ENCODE measurements at places on chromosomes 1 and 21.

- DNase-seq, result peak; percentile 58
Measured at GRCh38 chr1:41891199-41891896, 27.4 kb downstream of the HIVEP3 start.

GRCh38 chr1:52629325-52629643 is 3.7 kb upstream of the SHISAL2A start:
- DNase-seq, result no peak

- DNase-seq, result no peak
Measured at GRCh38 chr1:3120140-3120539, 51.1 kb downstream of the PRDM16 start.

- no peak for DNase-seq
Measured at GRCh38 chr1:41640141-41640751, 155.8 kb upstream of the EDN2 start.

DNA sequence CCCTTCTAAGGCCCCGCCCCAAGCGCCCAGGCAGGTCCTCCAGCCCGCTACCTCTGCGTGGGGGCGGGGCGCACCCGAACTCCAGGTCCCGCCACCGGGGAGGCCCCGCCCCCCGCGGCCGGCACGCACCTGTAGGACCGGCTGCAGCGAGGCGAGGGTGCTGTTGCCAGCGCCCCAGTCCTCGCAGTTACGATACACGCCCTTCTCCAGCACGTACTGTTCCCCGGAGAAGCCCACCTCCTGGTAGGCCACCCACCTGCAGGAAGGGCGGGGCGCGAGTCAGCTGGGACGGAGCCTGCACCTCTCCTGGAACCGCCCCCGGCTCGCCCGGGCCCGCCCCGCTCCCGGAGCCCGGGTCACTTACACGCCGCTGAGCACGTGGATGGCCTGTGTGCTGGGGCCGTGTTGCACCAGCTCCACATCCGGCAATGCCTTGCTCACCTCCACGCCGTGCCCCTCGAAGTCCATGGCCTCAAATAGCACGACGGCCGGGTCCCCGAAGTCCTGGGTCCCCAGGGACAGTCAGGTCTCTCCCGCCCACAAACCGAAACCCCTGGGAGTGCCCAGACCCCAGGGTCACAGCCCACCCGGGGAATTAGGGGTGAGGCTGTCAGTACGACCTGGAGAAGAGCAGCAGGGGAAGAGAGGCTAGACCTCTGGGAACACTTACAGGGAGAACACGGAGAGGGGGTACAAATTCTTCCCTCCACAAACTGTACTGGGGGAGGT is 17.3 kb downstream of the CRYBG2 start:
- DNase-seq, result peak; percentile 81

DNA sequence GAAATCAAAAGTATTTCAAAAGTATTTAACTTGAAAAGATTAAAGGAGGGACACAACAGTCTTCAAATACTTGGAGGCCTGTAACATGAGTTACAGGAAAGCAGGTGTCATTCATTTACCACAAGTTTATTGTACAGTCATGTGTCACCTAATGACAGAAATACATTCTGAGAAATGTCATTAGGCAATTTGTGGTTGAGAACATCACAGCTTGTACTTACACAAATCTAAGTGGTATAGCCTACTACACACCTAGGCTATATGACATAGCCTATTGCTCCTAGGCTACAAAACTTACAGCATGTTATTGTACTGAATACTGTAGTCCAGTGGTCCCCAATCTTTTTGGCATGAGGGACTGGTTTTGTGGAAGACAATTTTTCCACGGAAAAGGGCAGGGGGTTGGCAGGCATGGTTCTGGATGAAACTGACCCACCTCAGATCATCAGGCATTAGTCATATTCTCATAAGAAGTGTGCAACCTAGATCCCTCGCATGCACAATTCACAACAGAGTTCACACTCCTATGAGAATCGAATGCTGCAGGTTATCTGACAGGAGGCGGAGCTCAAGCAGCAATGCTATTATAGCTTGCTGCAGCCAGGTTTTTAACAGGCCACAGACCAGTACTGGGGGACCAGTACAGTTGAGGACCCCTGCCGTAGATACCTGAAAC is 25.0 kb upstream of the PHTF1 start:
- DNase-seq, result peak; percentile 19

DNA sequence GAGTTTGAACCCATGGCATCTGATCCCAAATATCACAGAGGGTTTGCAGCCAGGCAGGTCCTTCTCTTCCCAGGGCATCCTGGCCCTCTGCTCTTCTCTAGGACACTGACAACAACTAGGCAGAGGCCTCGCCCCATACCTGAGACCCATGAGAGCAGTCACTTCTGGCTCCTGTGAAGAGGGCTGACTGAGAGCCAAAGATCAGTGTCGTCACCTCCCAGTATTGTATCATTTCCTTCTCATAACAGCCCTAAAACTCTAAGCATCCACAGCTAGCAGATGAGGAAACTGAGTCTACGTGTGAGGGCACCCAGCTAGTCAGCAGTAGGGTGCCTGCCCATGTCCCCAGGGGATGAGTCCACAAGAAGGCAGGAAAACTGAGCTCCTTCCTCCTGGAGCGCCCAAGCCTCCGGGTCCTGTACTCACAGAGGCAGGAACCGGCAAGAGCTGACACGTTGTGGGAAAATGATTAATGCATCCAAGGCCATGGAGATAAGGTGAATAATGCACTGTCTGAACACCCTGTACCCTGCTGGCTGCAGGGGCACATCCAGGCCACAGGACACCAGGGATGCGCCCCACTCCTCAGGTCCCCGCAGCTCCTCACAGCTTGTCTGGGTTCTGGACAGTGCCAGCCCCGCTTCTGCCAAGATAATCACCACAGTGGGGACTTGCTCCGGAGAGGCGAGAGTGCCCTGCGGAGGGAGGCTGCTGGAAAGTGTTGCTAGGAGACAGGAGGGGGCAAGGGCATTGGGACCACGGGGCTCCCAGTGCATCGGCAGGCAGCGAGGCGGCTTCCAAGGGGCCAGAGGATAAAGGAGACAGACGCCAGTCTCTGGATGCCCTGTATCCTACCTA is 340.0 kb downstream of the NPHP4 start:
- DNase-seq, result no peak

DNA sequence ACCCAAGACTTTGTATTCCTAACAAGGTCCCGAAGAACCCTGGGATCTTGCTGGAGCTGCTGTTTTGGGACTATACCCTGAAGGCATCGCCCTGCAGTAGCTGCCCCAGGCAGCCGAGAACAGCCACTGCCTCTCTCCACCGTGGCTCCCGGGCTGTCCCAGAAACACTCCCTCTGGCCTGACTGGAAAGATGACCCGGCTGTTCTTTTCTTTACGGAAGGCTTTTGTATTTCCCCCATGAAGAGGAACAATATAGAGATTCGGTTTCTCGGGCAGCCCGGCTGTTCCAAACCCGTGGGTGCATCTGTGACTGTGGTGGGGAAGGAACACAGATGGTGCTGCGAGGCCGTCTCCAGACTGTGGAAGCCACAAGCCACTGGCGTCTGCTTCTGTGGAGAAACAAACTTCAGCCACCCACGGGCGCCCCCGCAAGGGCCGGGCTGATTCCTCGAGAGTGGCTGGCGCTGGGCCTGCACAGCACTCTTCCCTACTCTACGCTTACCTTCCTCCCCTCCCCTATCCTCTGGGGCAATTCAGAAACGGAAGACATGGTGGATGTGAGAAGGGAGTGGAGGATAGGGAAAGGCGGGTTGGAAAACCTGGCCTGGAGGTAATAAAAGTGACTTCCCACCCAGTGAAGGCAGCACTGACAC is 33.7 kb upstream of the VASH2 start:
- no peak for DNase-seq

DNA sequence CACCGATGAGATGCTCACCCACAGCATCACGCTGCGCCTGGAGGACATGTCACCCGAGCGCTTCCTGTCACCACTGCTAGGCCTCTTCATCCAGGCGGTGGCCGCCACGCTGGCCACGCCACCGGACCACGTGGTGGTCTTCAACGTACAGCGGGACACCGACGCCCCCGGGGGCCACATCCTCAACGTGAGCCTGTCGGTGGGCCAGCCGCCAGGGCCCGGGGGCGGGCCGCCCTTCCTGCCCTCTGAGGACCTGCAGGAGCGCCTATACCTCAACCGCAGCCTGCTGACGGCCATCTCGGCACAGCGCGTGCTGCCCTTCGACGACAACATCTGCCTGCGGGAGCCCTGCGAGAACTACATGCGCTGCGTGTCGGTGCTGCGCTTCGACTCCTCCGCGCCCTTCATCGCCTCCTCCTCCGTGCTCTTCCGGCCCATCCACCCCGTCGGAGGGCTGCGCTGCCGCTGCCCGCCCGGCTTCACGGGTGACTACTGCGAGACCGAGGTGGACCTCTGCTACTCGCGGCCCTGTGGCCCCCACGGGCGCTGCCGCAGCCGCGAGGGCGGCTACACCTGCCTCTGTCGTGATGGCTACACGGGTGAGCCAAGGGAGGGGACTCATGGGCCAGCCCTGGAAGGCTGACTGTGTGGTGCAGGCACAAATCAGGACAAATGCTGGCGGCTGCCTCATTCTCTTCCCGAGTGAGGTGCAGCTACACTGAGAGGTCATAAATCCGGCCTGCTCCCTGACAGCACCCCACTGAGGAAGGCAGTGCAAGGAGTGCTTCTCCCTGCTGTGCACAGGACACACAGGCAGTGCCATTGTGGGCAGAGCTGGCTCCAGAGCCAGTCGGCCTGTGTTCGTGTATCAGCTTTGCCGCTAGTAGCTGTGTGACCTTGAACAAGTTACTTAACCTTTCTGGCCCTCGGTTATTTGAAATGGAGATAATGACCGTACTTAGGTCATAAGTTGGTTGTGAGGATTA is 9.4 kb downstream of the CELSR2 start:
- DNase-seq, result no peak

GRCh38 chr1:232183802-232184201 is 446.1 kb downstream of the SIPA1L2 start:
- DNase-seq, result no peak

- DNase-seq, result no peak
Measured at GRCh38 chr1:167881069-167881468, 32.9 kb downstream of the ADCY10 start.

DNA sequence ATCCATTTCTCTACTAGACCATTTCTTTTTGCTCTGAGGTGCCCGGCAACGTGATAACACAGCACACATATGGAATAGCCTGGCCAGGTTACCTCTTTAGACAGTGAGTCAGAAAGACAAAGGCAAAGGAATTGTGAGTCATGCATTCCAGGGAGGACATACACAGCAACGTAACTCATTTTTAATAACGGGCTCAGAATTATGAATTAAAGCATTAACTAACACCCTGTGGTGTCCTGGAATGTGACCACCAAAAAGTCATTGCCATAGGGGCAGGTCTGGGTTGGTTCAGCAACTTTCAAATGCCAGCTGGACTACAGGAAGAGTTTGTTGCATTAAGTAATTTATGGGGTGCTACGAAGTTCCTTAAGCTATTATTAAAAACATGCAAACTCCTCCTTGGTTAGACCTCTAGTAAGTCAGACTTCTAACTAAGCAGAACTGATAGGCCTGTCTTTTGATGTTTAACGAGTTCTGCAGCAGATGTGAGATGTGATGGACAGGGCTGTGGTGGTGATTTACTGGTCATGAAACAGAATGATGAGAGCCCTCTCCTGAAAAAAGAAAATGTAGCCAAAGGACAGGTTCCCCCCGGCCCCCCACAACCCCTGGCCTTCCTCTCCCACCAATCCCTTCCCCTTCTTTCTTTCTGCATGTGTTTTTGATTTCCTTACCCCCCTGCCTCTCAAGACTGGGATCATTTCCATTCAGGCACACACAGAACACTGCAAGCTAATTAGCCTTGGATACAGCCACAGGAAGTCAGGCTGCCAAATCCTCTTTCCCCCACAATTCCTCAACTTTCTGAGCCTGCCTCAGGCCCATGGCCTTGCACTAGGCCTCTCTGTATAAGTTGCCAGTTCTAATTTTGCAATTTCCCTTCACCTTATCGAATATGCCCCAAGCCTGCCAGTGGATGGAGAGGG is 88.9 kb upstream of the HAO2 start:
- no peak for DNase-seq

GRCh38 chr1:175262621-175263020 is 70.0 kb upstream of the KIAA0040 start:
- DNase-seq, result no peak

DNA sequence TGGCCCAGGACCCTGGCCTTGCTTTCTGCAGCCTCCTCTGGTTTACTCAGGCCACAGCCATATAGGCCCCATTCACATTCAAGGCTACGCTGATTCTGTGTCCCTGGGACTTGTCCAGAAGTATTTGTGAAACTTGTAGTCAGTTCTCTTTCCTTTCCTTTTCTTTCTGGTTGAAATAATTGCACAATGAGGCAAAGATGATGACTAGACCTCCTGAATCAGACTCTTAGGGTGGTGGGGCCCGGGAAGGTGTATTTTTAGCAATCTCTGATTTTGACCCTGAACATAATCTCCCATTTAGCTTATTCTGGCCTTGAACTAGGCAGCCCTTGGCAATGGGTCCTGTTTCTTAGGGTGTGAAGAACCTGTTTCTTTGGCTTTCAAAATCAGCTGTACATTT is 39.9 kb downstream of the STUM start:
- DNase-seq, result no peak

Measured in stimulated activated CD4-positive, alpha-beta T cell treated with anti-CD3 and anti-CD28 coated beads, Interleukin-1b, Interleukin-23, amount 100 ng/mL, for 48 hours (primary cell).